ENCODE measurements at places on chromosomes 2 and 18.

DNA sequence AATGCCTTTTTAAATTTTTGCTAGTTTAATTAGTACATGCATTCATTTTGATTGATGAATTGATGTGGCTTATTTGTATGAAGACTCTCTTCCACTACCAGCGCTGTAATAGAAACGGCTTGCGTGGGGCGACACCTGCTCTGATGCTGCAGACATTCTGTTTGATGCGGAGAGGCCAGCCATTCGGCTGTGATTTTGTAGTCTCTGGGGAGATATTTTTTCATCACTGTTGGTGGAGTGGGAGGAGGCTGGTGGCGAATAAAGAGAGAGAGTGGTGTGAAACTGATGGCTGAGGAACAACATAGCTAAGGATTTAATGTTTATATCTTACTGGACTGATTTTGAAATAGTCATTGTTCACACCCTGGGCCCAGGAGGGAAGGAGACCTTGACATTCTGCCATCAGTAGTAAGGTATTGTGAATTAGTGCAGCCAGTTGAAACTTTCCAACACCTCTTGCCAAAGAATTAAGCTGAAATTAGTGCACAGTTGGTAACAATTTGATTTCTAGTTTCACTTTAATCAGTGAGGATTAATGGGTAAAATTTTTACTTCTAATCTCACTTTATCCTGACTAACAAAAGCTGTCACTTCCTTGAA, 224.1 kb downstream of the MTX2 start:
- DNase-seq, result no peak

GRCh38 chr18:3500016-3500415, 50.0 kb downstream of the TGIF1 start:
- no peak for DNase-seq

GRCh38 chr2:132949108-132949507, 279.1 kb upstream of the LYPD1 start:
- no peak for DNase-seq

DNA sequence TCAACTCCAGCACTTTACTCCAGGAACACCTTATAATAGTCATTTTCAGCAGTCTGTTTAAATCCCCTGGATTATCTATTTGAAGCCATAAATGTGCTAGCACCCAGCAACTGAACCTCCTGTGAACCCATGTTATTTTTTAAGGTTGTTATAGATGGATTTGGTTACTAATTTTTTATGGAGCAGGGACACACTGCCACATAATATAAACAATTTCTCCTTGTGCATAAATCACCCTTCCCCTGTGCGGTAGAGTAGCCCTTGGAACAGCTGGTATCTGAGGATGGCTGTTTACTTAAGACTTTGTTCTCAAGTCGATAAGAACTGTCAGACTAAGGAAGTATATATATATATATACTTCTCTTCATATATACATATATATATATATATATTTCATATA, 367.4 kb downstream of the EPHA4 start:
- DNase-seq, result no peak

DNA sequence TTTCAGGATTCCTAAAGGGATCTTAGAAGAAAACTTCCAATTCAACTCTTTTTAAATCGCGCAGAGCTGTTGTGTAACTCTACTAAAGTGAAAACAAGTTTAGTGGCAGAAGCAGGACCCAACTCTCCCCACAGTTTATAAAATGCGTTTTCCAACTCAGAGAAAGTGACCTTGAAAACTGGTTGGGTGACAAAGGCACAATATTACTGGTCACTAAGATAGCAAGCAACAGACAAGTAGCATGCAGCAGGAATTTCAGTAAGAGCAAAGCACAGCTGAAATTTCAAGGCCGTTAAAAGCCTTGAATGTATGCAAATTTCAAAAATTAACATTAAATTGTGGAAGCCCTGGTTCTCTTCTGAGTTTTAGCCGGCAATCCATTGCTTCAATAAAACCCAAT, 66.9 kb downstream of the STK39 start:
- no peak for DNase-seq
